ENCODE measurements at places on chromosomes 6 and 20. TPM values are rescaled to one million over a fixed set of nuclear protein-coding genes. Genes with fewer than 3 reads are reported as not detected.

Gene TMEM14C
- 102 TPM for total RNA-seq

Gene LHFPL5
- not detected for total RNA-seq

Gene F13A1
- total RNA-seq: 140 TPM

Gene CST11
- not detected for total RNA-seq

All from right cardiac atrium (tissue), 5 donors.